Mesothelial cell of epicardium (in vitro differentiated cells): ENCODE measurements at places on chromosomes 2 and 18.

- DNase-seq = no peak
Measured at GRCh38 chr2:135607561-135607960, 76.3 kb downstream of the R3HDM1 start.

GRCh38 chr2:35454966-35455638 is 900.5 kb upstream of the CRIM1 start:
- no peak for DNase-seq

- no peak for DNase-seq
Measured at GRCh38 chr2:66170744-66171330, 264.1 kb upstream of the MEIS1 start.

DNA sequence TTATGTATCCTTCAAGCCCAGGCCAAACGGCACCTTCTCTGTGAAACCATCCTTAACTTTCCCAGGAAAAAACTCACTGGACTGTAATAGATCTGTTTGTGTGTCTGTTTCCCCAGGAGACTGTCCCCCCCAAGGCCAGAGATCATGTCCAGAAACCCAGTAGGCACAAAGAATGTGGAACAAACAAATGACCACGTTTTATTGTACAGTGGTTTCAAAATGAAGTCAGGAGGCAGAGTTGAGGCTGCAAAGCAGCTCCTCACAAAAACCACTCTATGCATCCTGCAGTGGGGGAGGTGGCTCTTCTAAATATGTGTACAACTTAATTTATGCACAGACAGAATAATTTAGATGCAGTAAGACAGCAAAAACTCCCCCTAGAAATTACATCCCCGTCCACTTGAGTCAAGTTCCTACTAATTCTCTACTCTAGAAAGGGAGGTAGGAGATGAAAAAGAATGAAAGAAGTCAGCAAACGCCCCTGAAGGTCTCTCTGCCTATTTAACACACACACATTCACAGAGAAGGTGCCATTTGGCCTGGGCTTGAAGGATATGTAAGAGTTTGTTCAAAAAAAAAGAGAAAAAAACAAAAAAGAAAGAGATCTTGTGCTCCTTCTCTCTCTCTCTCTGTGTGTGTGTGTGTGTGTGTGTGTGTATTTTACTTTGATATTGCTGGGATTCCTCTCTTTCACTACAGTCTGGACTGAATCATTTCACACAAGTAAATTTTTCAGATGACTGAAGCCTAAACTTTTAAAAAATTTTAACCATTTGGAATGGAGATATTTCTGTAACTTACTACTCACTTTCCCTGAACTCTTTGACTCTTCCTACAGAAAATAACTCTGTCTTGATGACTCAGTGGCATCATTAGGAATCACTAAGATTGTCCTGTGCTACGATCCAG is 19.5 kb downstream of the BCL2 start:
- DNase-seq = no peak

DNA sequence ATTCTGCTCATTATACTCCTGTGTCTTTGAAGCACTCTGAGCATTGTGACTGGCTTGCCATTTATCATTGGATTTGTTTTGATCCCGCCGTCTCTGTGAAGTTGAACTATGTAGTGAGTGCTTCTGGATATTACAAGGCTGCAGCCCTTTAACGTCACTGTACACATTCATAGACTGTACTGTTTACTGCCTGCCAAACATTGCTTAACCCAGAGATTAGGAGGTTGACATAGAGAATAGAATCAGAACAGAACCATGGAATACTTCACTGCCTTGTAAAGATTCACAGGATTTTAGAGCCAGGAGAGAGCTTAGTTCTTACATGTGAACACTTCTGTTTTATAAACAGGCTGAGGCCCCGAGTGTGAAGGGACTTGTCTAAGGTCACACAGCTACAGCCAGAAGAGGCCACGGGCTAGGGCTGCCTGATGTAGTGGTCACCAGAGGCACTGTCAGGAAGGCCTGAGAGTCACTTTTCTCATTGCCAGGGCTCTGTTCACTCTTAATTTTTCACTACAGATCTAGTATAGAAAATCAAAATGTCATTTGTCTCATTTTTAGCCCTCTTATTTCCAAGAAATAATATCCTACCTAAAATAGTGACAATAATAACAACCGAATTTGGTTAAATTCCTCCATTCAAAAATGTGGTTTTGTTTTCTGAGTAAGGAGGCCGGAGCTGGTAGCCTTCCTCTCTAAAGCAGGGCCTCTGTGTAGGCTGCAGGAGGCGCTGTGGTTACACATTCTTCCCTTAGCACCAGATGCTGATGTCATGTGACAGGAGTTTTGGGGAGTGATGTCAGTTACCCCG is 87.9 kb downstream of the UGGT1 start:
- no peak for DNase-seq

DNA sequence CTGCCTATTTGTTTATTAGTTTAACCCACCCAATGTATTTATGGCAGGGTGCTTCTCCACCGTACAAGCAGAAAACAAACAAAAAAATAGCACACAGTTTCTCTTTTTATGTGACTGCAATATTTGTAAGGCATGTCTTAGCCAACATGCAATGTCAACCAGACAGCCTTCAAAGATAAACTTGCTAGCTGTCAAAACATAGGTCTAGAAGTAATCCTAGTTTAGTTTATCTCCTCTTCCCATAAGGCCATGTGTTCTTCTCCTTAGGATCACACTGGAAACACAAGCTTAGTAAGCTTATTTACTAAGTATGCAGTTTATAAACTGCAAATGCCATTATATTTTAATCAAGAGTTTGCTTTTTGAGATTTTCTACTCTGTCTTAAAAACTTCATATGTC is 75.6 kb downstream of the LDAH start:
- no peak for DNase-seq

DNA sequence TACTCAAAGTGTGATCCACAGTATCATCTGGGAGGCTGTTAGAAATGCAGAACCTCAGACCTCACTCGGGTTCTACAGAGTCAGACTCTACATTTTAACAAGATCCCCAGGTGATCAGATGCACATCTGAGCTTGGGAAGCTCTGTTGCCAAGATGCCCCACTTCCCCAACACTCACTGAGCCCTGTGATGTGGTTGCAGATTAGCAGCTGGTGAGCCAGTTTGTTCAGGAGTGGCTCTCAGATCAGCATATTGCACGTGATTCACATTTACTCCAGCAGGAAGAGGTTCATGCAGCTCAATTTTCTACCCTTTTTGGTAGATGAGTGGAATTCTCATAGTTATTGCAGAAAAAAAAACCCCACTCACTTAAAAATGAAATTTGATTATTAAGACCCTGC is 96.4 kb downstream of the VIT start:
- DNase-seq = no peak

- DNase-seq = no peak
Measured at GRCh38 chr2:38178119-38178518, 102.2 kb upstream of the CYP1B1 start.

GRCh38 chr2:227613272-227613660 is 1.4 kb downstream of the SCYGR3 start:
- DNase-seq = no peak

- DNase-seq = no peak
Measured at GRCh38 chr2:207417301-207417718, 112.5 kb upstream of the CREB1 start.

GRCh38 chr18:22872900-22873537 is 60.1 kb upstream of the RBBP8 start:
- DNase-seq = no peak

DNA sequence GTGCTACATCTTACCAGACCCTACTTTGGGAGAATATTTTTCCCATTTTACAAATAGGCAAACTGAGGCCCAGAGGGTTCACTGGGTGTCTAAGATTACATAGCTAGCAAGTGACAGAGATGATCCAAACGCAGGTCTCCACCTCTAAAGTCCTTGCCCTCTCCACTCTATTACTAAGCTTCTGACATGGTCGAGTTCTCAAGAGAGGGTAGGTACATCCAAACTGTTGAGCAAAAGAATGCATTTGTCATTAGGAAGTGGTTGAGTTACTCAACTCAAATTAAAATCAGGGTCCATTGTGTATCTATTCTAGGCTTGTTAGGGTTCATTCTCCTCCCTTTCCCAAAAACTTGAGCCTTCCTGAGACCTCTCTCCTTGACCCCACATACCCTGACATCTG is 680.6 kb upstream of the FANCL start:
- DNase-seq = no peak

- no peak for DNase-seq
Measured at GRCh38 chr2:122194546-122194945, 439.1 kb downstream of the TSN start.

GRCh38 chr2:99181624-99182000 is 628 bp downstream of the MRPL30 start:
- DNase-seq = no peak

DNA sequence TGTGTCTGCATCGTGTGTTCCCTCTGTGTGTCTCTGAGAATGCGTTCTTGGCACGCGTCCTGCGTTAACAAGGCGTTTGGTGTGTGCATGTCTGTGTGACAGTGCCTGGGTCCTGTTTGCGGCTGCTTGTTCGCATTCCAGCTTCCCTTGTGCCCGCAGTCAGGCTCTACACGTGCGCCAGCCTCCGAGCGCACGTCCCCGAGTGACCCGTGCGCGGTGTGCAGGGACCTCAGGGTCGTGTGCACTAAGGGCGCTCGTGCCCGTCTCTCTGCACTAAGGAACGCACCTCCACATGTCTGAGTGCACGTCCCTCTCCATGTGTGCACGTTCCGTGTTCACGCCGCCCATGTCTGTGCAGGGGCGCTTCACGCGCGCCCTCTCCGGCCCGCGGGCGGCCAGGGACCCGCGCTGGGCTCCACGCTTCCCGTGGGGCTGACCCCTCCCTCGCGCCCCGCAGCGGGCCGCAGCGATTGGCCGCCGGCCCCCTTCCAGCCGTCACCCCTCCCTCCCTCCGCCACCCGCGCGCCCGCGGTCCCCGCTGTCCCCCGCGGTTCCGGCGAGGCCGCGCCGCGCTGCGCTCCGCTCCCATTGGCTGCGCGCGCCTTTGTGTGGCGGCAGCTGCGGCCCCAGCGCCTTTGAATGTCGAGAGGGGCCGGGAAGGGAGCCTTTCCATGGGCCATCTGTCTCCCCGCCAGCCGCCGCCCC is 229.4 kb downstream of the HAUS1 start:
- peak; percentile 58 for DNase-seq

DNA sequence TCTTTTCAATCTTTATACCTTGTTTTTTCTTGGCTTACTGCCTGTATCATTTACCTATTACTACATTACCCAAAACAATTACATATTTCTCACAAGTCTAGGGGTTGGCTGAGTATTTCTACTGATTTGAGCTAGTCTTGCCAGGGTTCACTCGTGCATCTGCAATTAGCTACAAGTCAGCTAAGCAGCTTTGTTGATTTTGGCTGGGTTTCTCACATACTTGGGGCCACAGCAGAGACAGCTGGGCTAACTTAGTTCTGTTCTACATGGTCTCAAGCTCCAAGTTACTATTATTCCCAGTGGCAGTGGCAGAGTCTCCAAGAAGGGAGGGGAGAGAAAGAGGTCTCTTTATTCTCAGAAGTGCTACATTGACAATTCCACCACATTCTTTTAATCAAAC is 54.7 kb upstream of the SP5 start:
- DNase-seq = no peak

DNA sequence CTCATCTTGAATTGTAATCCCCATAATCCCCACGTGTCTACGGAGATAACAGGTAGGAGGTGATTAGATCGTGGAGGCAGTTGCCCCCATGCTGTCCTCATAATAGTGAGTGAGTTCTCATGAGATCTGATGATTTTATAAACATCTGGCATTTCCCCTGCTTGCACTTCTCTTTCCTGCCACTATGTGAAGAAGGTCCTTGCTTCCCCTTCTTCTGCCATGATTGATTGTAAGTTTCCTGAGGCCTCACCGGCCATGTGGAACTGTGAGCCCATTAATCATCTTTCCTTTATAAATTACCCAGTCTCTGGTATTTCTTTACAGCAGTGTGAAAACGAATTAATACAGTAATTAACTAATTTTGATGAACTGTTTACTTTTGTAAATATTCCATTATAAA is 582.5 kb downstream of the TSN start:
- no peak for DNase-seq
